ENCODE measurements at places on chromosomes 2 and 18.
A peak's percentile ranks its signal among the peaks of the same experiment; 100 is the strongest.

DNA sequence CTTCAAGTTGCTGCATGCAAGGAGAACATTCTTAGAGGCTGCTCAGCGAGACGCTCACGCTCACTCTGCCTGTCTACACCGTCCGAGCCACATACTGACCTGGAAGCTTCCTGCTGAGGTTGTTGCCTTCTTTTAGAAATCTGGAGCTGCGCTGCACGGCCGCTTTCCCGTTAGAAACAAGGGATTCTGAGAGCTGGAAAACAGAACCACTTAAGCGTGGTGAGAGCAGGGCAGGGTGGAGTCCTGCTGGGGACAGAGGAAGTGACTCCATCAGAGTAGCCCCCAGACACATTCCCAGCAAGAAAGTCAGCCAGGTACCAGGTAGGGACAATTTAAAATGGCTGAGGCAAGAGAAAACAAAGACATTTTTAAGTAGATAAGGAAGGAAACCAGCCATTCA lies 135.2 kb downstream of the LAMA1 start:
- no peak for DNase-seq

- no peak for DNase-seq
Observed at GRCh38 chr18:23671564-23671963, 8.9 kb upstream of the ANKRD29 start.

GRCh38 chr2:188884517-188884916 lies 89.7 kb upstream of the COL3A1 start:
- DNase-seq, result no peak

- DNase-seq, result no peak
Observed at GRCh38 chr2:28601616-28602015, 105.8 kb downstream of the PLB1 start.

- DNase-seq, result no peak
Observed at GRCh38 chr2:190436557-190436956, 28.4 kb downstream of the MFSD6 start.

DNA sequence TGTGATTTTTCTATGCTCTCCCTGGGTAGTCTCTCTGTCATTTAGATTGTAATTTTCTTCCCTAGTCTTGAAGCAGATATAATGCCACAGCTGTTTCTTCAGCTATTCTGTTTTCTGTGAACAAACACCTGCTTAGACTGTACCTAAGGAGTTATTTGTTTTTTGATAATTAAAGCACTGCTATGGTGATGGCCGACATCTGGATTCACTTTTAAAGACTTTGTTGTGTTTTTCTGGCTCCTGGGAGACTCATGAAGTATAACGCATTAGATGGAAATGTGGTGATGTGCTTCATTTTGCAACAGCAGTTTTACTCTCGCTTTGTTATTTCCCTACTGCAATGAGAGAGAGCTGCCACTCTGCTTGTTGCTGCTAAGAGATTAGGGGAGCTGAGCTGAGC lies 15.7 kb upstream of the C2orf69 start:
- no peak for DNase-seq

DNA sequence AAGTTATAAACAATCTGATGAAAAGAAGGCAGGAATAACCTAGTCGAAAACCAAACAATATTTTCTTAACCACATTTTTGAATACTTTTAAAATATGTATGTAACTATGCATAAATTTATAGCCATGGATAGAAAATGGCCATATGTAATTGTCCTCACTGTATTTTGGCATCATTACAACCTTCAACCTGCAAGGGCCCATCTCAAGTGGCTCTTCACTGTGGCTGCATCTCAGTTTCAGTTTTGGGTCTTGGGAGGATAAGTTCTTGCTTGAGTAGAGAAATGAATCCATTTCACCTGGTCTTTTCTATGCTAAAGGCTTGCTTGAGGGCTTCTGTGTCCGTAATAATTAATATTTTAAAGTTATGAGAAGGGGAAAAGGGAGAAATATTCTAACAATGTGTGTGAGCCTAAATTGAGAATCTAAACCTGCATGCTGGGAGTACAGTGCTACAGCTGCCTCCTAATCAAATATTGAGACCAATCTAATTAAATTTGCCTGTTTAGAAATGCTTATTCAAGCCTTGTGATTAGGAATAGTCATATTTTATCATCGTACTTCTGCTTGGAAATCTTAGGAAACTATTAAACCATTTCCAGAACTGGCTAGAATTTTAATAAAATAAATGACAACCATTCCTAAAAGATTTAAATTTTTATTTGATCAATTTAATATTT lies 92.5 kb downstream of the EML4 start:
- no peak for DNase-seq

GRCh38 chr2:96626553-96626942 lies 11.6 kb downstream of the KANSL3 start:
- no peak for DNase-seq

GRCh38 chr2:207319316-207319715 lies 153.6 kb upstream of the KLF7 start:
- no peak for DNase-seq

- no peak for DNase-seq
Observed at GRCh38 chr2:37720533-37721200, 49.2 kb upstream of the CDC42EP3 start.

- no peak for DNase-seq
Observed at GRCh38 chr2:215020283-215020682, 118.1 kb downstream of the ABCA12 start.

DNA sequence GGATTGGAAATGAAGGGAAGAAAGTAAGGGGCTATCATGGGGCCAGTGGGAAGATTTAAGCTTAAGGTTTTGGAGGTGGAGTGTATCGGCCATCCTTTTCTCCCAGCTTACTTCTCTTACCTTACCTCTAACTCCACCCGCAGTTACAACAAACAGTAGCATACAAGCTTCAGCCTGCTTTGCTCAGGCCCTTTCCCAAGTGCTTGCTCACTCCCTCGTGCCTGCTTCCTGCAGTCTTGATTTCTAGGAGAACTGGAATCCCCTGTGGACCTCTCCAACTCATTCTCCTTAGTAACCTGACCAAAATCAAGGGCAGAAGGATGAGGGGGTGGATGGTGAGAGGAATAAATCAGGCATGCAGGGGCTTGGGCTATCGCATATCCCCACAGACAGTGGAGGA lies 5.8 kb upstream of the LYG2 start:
- DNase-seq, result no peak

GRCh38 chr18:7084080-7085065 lies 33.2 kb downstream of the LAMA1 start:
- no peak for DNase-seq

DNA sequence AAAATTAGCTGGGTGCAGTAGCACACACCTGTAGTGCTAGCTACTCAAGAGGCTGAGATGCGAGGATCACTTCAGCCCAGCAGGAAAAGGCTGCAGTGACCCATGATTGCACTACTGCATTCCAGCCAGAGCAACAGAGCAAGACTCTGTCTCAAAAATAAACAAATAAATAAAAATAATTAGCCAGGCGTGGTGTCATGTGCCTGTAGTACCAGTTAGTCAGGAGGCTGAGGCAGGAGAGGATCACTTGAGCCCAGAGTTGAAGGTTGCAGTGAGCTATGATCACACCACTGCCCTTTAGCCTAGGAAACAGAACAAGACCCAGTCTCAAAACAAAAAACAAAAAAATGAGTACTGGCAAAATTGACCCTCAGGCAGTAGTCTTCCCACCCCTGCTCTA lies 61.9 kb upstream of the PPP1CB start:
- no peak for DNase-seq

DNA sequence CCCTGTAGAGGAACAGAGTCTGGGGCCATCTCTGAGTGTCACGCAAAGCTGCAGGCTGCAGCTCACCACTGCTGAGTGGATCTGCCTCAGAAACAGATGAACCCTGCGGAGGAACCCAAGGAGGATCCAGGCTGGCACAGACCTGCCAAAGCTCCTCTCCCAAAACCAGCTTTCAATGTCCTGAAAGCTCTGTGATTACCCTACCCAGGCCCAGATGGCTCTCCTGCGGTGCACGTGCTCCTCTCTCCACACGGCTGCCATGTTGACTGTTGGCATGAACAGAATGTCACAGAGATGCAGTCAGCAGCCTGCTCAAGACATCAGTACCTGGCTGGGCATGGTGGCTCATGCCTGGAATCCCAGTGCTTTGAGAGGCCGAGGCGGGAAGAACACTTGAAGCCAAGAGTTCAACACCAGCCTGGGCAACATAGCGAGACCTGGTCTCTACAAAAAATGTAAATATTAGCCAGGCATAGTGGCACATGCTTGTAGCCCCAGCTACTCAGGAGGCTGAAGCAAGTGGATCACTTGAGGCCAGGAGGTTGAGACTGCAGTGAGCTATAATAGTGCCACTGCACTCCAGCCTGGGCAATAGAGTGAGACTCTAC lies 216.8 kb downstream of the MGAT5 start:
- DNase-seq, result no peak

- no peak for DNase-seq
Observed at GRCh38 chr2:214471990-214472389, 61.1 kb downstream of the VWC2L start.

DNA sequence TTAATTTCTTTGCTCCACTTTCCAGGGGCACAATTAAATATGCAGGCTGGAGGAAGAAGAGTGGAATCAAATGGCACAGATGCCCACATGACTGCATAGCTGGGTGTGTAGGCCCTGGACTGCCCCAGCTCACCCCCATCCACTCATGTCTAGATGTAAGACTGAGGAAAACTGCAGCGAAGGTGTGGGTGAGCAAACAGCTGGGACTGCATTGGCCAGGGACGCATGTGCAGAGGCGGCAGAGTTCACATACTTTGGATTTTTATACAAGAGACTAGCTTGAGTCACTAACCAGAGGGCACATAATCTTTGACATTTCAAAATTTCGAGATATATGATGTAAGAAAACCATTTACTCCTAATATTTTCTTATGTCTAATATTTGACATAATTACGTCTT lies 60.1 kb downstream of the SPIRE1 start:
- DNase-seq, result no peak

DNA sequence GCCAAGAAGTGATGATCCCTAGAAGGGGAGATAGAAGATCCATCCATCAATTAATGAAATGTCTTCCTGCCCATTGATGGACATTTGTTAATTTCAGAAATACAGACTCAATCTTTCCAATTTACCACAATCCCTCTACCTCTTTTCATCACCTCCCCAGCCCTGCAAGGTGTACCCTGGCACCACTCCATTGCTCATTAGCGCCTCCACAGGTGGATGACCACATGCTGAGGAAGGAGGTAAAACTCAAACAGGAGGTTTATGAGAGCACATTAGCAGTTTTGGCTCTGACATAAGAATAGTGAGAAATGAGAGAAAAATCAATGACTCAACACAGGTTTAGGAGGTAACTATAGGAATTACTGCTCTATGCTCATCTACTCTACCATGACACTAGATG lies 208.0 kb downstream of the C1D start:
- DNase-seq, result no peak

GRCh38 chr2:69163109-69163508 lies 150.1 kb downstream of the ANTXR1 start:
- DNase-seq, result no peak

- no peak for DNase-seq
Observed at GRCh38 chr2:121335294-121336290, 50.6 kb upstream of the TFCP2L1 start.

DNA sequence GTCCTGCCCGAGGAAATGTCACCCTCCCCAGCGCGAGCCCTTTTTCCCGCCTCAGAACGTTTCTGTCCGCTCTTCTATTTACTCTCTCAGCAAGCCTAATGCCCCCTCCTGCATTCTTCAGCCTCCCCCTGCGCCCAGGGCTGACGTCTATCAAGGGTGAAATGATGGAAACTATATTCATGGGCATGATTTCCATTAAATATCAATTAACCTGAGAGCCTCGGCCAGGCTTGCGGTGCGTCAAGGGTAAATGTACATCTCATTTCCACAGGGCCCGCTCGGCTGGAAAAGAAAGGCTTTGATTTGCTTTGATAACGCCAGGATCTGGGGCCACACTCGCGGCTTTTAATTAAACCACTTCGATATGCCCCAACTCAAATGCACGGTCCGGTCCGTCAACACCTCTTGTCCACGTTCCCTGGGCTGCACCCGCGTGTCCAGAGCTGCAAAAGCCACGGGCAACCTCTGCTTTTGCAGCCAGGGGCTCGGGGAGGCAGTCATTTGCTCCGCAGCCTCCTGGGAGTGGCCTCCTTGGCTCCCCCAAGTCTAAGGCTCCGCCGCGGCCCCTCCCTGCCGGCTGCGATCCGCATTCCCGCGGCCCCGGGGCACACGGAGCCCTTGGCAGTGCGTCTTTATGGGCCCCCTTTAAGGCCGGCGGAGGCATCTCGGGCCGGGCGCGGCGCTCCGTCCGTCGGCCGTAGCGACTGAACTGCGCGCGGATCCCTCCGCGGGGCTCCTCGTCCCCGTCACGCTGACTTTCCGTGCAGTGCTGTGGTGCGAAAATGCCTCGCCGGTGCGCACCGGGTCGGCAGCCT lies at the start of gene HOXD8:
Gene HOXD8, plus strand, starts transcription at position 724 of the 815 bp plus-strand sequence. CDS start 662 bp downstream, outside the sequence.
- DNase-seq, result peak; percentile 15

GRCh38 chr2:235689427-235689853 lies 195.6 kb downstream of the AGAP1 start:
- DNase-seq, result no peak

DNA sequence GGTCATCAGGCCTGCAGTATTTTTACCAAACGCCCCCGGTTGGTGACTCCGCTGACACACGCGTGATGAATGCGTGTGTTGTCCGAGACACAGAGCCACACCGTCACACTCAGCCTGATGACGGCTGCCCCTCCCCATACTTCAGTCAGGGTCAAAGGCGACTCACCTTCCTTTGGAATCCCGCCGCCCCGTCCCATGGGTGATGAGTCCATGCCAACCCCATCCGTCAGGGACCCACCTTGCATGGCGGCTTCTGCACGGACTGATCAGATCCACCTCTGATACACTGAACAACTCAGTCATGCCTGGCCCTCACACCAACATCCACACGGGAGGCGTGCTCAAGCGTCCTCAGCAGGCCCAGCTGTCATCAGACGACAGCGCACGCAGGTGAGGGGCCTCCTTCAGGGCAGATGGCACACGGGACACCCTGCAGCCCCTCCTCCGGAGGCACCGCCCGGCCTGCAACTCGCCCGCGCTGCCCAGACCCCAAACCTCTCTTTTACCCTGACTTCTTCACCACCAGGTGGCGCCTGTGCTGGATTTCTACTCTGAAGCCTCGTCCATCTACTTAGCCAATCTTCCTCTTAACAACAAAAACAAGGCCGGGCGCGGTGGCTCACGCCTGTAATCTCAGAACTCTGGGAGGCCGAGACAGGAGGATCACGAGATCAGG lies 89.2 kb downstream of the ZNF516 start:
- DNase-seq, result peak; percentile 63

GRCh38 chr2:31192396-31192795 lies 24.9 kb downstream of the CAPN14 start:
- no peak for DNase-seq

Data from activated naive CD4-positive, alpha-beta T cell treated with Interleukin-2 at 50 U/mL for 16 hours (primary cell).